Left renal cortex interstitium (tissue), 4 donors: ENCODE measurements at places on chromosomes 16 and 17. TPM values are rescaled to one million over a fixed set of nuclear protein-coding genes. Genes with fewer than 3 reads are reported as not detected.

Gene IRX6
- polyA plus RNA-seq, result 7.0 TPM

Gene SNX20
- polyA plus RNA-seq, result 0.73 TPM

- DNase-seq, result no peak
These were observed 14.7 kb downstream of the NXN start for GRCh38 chr17:964876-965275.

DNA sequence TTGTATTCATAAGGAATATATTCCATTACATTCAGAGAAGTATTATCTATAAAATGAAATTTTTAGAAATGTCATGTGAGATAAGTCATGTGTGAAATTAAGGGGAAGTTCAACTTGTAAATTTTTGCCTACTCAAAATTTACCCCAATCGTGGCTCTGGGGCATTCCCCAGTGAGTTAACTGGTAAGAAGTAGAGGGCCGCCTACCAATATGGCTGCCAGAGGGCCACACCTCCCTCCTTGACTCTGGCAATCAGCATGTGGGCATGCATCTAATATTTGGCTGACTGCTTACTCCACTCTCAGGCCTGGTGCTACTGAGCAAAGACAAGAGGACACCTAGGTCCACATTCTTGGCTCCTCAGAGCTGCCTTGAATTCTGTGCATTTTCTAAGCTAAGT, 39.7 kb upstream of the CNTNAP4 start:
- DNase-seq, result no peak

Gene KRTAP4-5
- polyA plus RNA-seq, result not detected
